ENCODE measurements at places on chromosomes 5 and 9. TPM values are rescaled to one million over a fixed set of nuclear protein-coding genes. Genes with fewer than 3 reads are reported as not detected.

Gene CDH6
- polyA plus RNA-seq = 2.0 TPM

Gene C5orf63
- polyA plus RNA-seq = 6.0 TPM

Gene CER1
- not detected for polyA plus RNA-seq

Gene TRIM36
- 1.3 TPM for polyA plus RNA-seq

Gene MYMK
- not detected for polyA plus RNA-seq

Gene RETREG1
- polyA plus RNA-seq = 10.5 TPM

Gene SELENOP
- polyA plus RNA-seq = 231 TPM

Gene CCDC192
- polyA plus RNA-seq = 0.47 TPM

Gene CNTLN
- 2.1 TPM for polyA plus RNA-seq

Gene TMEM215
- not detected for polyA plus RNA-seq

Gene TGFBI
- polyA plus RNA-seq = 100 TPM

Gene COL5A1
- polyA plus RNA-seq = 34.1 TPM

Gene MYOZ3
- 0.39 TPM for polyA plus RNA-seq

Gene TXNDC8
- not detected for polyA plus RNA-seq

Gene GHR
- polyA plus RNA-seq = 1.7 TPM

Gene WDR38
- polyA plus RNA-seq = 12.8 TPM

Gene NFIB
- 12.7 TPM for polyA plus RNA-seq

Gene ANGPTL2
- 7.5 TPM for polyA plus RNA-seq

Gene DRD1
- polyA plus RNA-seq = 0.12 TPM

Gene TEX48
- not detected for polyA plus RNA-seq

Gene PDLIM4
- 10.9 TPM for polyA plus RNA-seq

Gene MED27
- polyA plus RNA-seq = 22.3 TPM

Gene SCGB3A2
- 914 TPM for polyA plus RNA-seq

Gene TEK
- polyA plus RNA-seq = 20.4 TPM

Gene GRXCR2
- not detected for polyA plus RNA-seq

Gene ZBTB43
- polyA plus RNA-seq = 4.6 TPM

Gene ORM2
- polyA plus RNA-seq = 215 TPM

Gene ELAVL2
- polyA plus RNA-seq = 0.02 TPM

Gene WNK2
- polyA plus RNA-seq = 1.00 TPM

Gene FBXW11
- 7.6 TPM for polyA plus RNA-seq

Gene SLC6A19
- not detected for polyA plus RNA-seq

Gene ARID3C
- polyA plus RNA-seq = not detected

Gene SLC25A48
- not detected for polyA plus RNA-seq

Gene LHX3
- polyA plus RNA-seq = not detected

Gene AHRR
- 4.0 TPM for polyA plus RNA-seq

Gene TMC1
- not detected for polyA plus RNA-seq

Gene IL5
- polyA plus RNA-seq = not detected

Gene S1PR3
- polyA plus RNA-seq = 14.0 TPM

Gene CENPK
- polyA plus RNA-seq = 4.0 TPM

Gene FAM193B
- polyA plus RNA-seq = 70.5 TPM

Gene RASEF
- polyA plus RNA-seq = 6.4 TPM

Gene NRARP
- polyA plus RNA-seq = 6.4 TPM

Gene S100Z
- 1.7 TPM for polyA plus RNA-seq

Gene UBTD2
- 10.9 TPM for polyA plus RNA-seq

Gene VCAN
- polyA plus RNA-seq = 11.6 TPM

Gene SPINK13
- polyA plus RNA-seq = not detected

Gene NTNG2
- 2.8 TPM for polyA plus RNA-seq

Gene MAMDC4
- polyA plus RNA-seq = 7.3 TPM

Gene SV2C
- not detected for polyA plus RNA-seq

Gene LTC4S
- polyA plus RNA-seq = 4.3 TPM

Gene PCDHGA7
- polyA plus RNA-seq = 0.23 TPM

Gene RASGRF2
- 1.0 TPM for polyA plus RNA-seq

Gene CCL27
- not detected for polyA plus RNA-seq

Gene TLX3
- not detected for polyA plus RNA-seq

Gene UNC5A
- 0.11 TPM for polyA plus RNA-seq

Gene ADGRD2
- not detected for polyA plus RNA-seq

Gene SHOC1
- 0.44 TPM for polyA plus RNA-seq

Gene PCDHB10
- 0.53 TPM for polyA plus RNA-seq

All from lung (tissue), 17 donors.